ENCODE measurements at places on chromosomes 2 and 18.

DNA sequence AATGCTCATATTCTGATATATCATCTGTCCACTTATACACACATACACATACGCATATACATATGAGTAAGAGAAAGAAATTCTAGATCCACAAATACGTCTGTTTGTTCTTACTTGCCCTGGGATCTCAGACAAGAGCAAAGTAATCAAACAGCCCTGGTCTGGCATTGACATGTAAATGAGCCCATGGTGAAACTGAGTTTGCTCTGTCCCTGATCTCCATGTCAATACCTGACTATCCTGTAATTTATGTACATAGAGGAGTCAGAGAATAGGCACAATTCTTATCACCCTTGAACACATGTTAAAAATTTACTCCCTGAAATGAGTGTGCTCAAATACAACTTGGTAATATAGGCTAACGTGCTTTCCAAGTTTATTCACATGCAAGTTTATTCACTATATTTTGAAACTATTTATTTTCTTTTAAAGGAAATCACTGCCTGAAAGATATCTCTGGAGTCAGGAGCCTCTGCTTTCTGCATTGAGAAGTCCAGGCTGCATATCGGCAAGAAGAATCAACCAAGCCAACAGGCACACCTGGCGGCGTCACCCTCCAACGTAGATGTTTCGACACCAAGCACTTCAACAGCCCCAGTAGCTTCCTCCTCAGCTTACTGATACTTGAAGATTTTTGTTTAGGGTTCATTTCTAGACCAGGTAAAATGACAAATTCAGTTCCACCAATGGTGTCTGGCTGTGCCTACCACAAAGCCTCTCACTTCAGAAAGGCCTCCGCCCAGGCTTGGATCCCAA, 100.6 kb downstream of the CMPK2 start:
- no peak for DNase-seq

- peak; percentile 21 for DNase-seq
These were observed 33.5 kb upstream of the CRIM1 start for GRCh38 chr2:36322108-36322507.

DNA sequence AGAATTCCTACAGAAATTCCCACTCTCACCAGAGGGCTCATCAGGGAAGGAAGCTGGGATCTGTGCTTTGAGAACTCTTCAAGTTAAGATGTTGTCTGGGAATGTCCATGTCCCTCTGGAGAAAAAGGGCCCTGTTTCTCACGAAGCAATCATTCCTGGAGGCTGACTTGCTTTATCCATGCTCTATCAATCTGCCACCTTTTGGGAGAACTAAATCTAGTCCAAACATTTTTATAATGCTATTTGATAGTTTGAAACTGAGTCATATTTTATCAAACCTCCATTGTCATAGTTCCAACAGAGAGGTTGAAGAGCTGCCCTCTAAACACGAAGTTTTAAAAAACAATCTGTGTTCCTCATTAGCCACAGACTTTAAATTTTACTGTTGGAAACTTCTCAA, 219.2 kb downstream of the MTX2 start:
- DNase-seq = no peak

DNA sequence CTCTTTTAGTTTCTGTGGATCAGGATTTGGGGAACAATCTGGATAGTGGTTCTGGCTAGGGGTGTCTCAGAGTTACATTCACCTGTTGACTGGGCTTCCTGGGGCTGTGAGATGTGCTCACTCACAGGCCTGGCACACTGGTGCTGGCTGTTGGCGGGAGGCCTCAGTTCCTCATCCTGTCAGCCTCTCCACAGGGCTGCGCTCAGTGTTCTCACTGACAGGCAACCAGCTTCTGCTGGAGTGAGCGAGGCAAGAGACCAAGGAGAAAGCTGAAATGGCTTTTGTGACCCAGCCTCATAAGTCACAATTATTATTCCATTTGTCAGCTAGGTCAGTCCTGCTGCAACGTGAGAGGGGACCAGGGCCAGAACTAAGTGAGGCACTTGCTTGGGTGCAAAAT, 180.6 kb upstream of the GLI2 start:
- no peak for DNase-seq

- peak; percentile 8 for DNase-seq
These were observed 188.7 kb upstream of the ZEB2 start for GRCh38 chr2:144708626-144709025.

GRCh38 chr2:36820942-36821605, 124.6 kb downstream of the VIT start:
- no peak for DNase-seq

DNA sequence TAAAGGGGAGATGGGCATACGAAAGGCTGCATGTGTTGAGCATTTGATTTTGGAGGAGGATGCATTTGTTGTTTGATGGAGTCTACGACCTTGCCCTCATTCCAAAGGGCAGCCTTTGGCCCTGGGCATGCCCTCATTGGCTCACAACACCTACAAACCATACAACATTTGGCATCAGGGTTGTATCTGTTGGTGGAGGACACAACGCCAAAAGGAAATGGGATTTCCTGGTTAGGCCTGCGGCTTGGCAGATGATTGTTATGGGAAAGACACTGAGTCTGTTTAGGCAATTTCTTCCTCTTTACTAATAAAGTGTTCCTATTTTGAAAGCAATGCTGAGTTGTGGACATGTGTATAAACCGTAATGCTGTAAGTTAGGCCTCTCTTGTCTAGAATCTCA, 246.9 kb downstream of the LDLRAD4 start:
- DNase-seq = no peak

DNA sequence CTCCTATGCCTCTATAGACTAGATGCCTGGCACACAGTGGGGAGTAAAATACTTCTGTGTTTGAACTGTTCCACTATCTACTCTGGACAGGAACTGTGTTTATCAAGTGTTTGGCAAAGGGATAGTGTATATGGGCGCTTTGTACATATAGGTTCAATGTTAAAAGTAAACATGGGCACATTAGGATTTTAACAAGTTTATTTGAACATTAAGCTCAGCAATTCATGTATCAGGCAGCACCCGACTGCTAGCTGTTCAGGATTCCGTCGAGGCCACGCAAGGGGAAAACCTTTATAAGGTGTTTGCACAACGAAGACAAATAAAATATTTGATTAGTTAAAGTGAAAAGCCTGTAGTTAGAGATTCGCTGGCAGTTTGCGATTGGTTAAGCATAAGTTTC, 43.4 kb upstream of the ROCK2 start:
- DNase-seq = no peak

- DNase-seq = no peak
These were observed 192.4 kb upstream of the LRP1B start for GRCh38 chr2:142323206-142323605.

DNA sequence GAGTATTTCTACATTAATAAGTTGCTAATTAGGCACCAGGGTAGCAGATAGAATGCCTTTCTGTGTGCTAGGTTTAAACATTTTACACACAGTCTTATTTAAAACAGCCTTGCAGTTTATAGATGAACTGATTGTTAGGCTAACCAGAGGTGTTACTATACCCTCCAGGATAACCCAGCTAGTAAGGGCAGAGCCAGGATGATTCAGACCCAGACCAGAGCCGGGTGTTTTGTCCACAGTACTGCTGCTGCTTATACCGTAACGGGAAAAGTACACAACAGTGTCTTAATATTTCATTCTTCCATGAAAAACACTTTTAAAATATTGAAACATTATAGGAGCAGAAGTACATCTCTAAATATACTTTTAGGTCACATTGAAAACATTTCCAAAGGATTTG, 82.7 kb downstream of the MALT1 start:
- DNase-seq = no peak

DNA sequence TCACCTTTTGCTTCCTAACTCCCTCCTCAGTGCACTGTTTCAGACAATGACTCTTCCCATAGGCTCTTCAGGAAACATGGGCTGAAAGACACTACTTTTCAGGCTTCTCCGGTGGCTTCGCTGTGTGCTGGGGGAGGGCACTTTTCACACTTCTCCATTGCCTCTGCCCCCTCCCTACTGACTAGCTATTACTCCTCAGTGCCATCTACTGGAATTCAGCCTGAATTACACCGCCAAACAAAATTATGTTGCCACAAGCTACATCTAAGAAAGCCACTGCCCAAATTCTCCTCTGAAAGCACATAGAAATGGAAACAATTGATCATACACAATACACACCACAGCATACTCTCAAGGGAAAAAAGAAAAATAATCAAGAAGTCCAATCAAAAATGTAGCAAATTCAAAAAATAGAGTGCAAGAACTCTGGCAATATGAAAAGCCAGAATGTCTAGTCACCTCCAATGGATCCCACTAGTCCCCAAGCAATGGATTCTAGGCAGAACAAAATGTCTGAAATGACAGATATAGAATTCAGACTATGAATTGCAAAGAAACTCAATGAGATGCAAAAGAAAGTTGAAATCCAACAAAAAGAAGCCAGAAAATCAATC, 1139.4 kb upstream of the GYPC start:
- peak; percentile 58 for DNase-seq

- DNase-seq = no peak
These were observed 163.6 kb upstream of the ACAA2 start for GRCh38 chr18:49976795-49977560.

DNA sequence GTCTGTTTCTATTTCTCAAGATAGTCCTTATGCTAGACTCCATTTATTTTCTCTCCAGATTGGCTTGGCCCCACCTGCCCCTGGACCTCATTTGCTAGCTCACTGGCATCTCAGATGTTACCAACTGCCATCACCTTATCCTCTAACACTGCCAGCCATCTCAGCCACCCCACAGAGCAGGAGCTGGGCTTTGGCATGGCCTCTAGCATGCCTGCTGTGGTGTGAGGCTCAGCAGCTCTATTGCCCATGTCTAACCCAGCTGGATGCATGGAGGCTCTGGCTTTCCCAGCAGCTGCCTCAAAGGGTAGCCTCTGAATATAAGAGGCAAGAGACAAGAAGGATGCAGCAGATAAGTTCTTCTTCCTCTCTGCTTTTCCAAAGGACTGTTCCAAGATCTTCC, 373.4 kb downstream of the TNS1 start:
- no peak for DNase-seq

DNA sequence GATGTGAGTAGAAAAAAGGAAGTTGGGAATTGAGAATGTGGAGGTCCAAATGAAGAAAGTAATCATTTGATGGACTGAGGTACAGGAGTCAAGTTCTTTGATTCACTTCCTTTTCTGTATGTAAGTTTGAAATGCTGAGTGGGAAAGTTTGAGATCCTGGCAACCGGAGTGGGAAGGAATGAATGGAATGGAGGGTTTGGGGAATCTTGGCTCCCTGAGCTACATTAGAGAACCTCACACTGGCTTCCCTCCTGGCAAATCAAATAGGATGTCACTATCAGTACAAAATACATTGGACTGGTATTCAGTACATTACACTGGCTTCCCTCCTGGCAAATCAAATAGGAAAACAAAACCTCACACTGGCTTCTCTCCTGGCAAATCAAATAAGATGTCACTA, 9.8 kb upstream of the RNF138 start:
- no peak for DNase-seq

DNA sequence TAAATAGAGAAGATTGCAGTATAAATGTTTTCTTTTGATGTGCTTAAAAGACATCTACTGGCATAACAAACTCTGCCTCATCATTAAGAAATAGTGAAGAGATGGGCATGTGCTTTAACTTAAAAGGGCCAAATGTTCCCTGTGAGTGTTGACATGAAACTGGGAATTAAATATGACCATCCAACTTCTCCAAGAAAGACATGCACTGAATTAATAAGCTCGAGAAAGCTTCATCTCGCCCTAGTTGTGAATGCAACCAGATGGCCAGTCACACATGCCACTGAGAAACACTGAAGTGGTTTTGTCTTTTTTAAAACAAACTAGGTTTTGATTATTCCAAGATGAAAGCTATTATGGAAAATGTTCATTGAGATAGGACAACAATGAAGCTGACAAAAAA, 479.2 kb downstream of the RIT2 start:
- no peak for DNase-seq

- no peak for DNase-seq
These were observed 1546.3 kb downstream of the LRP1B start for GRCh38 chr2:140584471-140584870.

DNA sequence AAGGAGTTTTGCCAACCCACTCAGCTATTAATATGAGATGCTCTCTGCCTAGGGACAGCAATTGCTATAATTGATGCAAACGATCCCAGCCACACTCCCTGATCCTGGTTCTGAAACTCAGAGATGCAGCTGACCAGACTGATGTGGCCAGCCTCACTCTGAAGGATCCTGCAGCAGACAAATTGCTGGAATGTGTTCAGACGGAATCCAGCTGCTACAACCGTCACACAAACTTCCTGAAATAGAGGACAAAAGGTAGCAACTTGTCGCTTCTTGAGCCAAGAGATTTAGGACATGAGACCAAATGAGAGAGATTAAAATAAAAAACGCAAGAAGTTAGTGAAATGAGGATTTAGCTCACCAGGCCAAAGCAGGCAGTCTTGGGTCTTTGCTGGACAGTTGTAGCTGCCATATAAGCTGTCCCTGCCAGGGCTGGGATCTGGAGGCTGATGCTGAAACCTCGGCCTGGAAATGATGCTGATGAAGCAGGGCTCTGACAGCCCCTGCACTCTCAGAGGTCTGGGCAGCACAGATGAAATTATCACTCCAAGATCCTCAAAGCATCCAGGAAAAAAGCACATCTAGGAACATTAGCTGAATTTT, 8.3 kb upstream of the YWHAQ start:
- no peak for DNase-seq

DNA sequence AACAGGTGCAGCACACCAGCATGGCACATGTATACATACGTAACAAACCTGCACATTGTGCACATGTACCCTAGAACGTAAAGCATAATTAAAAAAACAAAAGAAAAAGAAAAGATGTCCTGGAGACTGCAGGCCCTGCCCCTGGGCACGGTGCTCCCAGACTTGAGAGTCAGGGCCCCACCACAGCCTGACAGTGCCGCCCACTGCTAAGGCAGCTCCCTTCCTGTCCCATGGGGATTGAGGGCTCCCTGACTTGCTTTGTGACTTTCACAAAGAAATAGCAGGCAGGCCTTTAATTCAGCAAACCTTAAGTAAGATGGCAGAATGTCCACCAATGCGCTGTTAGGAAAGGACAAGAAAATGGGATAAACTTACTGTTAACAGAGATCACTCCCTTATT, 116.8 kb downstream of the NDUFA10 start:
- DNase-seq = peak; percentile 90

- DNase-seq = no peak
These were observed 1474.0 kb upstream of the TMEFF2 start for GRCh38 chr2:193668557-193669323.

DNA sequence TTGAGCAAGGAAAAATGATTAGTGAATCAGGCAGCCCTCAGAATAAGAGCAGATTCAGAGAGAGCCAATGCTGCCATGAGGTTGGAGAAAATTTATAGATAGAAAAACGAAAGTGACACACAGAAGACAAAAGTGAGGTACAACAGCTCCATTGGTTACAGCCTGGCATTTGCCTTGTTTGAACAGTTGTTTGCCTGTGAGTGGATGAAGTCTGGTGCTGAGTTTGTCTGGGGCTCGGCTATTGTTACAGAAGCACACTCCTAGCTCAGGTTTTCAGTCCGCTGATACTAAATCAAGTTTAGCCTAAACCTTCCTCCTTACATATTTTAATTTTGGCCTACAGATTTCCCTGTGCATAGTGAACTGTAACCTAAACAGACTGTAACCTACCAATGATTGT, 387.8 kb upstream of the RAB12 start:
- no peak for DNase-seq

GRCh38 chr2:234286956-234287355, 209.9 kb downstream of the ARL4C start:
- no peak for DNase-seq

- no peak for DNase-seq
These were observed 4.4 kb downstream of the AFF3 start for GRCh38 chr2:100137866-100138570.

Data from NB4 (cell line).